ENCODE measurements at places on chromosomes 12 and 14.

- DNase-seq, result no peak
Observed at GRCh38 chr12:72282721-72283120, 10.6 kb downstream of the TRHDE start.

- no peak for DNase-seq
Observed at GRCh38 chr12:16607906-16608775, 2.2 kb upstream of the LMO3 start.

DNA sequence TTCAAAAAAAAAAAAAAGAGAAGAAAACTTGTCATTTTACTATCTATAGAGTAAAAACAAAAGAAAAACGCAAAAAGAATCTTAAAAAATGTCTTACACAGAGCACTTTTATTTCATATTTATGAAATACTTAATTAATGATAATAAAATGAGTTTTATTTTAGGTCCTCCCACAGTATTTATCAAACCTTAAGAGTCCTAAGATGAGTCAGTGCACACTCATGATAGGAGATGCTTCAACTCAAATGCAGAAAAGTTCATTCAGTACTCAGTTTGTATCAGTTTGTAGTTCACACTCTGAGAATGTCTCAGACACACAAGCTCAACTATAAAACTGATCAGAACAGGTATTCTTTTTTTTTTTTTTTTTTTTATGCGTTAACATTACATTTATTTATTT is 41.7 kb downstream of the TRIM9 start:
- DNase-seq, result no peak

- DNase-seq, result no peak
Observed at GRCh38 chr14:87992346-87992717, 650 bp downstream of the GALC start.

GRCh38 chr12:79624378-79624777 is 66.4 kb downstream of the PAWR start:
- no peak for DNase-seq

- no peak for DNase-seq
Observed at GRCh38 chr14:95444132-95445129, 72.0 kb downstream of the SYNE3 start.

DNA sequence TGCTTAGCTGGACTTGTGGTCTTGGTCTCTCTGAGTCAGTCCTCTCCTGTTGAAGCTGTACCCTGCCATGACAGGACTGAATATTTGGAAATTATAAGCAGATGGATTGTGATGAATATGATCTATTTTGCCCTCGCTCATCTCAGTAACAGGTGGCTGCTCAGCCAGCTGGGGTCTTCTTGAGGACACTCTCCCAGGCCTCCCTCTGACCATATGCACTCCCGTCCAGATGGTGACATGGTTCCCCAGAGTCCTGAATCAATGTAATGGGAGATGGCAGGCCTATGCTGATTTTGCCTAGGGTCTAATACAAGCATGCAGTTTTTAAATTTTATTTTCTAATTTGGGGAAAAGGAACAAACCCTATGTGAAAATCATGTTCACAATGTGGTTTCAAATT is 63.1 kb upstream of the TRHDE start:
- no peak for DNase-seq

DNA sequence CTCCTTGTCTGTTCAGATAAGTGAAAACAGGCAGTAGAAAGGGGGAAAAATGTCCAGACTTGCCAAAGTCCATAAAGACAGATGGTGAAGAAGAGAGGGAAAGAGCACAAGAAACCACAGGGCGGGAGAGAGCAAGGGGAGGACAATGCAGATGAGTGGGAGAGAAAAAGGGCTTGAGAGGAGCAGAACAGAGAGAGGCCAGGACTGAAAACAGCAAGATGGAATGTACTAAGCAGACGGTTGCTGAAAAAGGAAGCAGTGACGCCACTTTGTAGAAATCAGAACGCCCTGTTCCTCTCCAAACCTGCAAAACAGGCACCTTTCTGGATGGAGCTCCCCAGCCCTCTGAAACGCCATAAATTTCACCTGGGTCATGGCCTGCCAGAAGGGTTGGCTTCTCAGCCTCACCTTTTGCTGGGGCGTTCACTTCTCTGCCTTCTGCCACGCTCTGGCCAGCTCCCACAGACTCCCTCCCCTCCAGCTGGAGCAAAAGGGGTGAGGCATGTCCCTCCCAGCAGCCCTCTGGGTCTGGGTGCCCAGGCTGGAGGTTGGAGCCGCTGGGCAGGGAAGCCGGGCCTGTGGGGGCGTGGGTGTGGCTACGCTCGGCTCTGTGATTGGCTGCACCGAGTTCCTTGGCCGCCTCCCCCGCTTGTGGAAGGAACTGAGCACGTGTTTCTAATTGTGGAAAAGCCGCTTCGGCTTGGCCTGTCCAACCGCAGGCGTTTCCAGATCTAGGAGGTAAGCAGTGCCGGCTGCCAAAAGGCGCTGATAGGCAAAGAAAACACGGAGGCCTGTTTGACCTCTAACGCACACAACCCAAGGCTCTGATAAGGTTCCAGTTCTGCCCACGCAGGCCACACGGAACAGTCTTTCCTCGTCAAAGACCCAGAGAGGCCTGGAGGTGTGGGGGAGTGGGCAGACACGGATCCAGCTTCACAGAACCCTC is 29.3 kb downstream of the SLC7A8 start:
- DNase-seq, result peak; percentile 56

GRCh38 chr12:117134059-117134458 is 34.8 kb upstream of the TESC start:
- peak; percentile 64 for DNase-seq

- DNase-seq, result no peak
Observed at GRCh38 chr14:63342371-63342770, 23.6 kb upstream of the GPHB5 start.

- no peak for DNase-seq
Observed at GRCh38 chr12:96240656-96241055, 46.5 kb downstream of the ELK3 start.

DNA sequence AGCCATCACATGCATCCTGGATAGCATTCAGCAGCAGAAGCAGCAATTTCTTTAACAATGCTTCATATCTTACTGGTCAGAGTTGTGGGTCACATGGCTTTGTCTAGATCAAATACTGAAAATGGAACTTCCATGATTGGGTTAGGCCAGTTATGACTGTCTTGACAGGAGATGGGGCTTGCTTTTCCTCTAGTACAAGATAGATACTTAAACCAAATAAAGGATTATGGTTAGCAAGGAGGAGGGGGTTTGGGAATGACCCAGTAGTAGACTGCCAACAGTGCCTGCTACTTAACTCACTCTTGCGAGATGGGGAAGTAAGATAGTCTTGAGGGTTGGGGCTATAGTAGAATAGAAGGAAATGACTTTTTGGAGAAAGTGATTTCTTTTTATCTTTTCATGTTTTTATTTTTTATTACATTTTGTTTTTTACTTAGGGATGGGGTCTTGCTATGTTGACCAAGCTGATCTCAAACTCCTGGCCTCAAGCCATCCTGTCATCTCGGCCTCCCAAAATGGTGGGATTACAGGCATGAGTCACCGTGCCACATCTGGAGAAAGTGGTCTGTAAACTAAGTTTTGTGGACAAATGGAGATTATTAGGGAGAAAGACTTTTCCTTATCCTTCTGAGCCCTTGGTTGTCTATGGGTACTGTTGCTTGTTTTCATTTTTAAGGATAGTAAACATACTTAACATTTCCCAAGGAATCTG is 37.6 kb downstream of the WNK1 start:
- DNase-seq, result no peak

GRCh38 chr12:34288963-34289345 is 266.7 kb downstream of the ALG10 start:
- peak; percentile 15 for DNase-seq

- no peak for DNase-seq
Observed at GRCh38 chr14:99286761-99287160, 14.8 kb upstream of the BCL11B start.

DNA sequence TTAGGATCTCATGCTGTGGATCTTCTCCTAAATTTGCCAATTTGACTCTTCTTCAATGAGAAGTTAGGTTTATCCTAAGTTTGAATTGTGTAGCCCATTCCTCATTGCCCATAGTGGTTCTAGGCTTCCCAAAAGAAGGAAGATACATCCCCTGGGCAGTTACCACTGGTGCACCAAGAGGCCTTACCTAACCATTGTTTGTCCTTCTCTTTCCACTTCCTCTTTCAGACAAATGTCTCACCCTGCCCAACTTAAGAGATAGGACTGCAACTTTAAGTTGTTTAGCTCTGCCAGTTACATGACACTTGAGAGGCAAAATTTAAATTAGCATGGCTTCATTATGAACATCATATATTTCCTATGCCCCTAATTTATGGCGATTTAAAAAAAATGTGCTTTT is 9.4 kb upstream of the KCNH3 start:
- DNase-seq, result no peak

GRCh38 chr12:62971769-62972525 is 37.0 kb upstream of the PPM1H start:
- DNase-seq, result no peak

- no peak for DNase-seq
Observed at GRCh38 chr12:25822281-25822680, 136.2 kb upstream of the RASSF8 start.

DNA sequence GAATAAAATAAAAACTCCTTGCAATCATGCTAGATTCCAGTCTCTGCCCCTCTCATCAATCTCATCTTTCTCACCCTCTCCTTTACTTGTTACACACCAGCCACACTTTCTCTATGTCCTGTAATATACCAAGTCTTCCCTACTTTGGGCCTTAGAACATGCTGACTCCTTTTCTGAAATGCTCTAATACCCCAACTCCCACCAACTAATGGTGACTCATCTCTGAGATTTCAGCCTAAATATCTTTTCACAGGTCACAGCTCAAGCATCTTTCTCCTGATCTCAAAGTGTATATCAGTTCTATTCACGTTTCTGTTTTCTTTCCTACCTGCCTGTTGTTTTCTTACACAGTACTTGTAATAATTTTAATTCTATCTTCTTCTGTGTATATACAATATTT is 378.9 kb upstream of the PRICKLE1 start:
- DNase-seq, result no peak

DNA sequence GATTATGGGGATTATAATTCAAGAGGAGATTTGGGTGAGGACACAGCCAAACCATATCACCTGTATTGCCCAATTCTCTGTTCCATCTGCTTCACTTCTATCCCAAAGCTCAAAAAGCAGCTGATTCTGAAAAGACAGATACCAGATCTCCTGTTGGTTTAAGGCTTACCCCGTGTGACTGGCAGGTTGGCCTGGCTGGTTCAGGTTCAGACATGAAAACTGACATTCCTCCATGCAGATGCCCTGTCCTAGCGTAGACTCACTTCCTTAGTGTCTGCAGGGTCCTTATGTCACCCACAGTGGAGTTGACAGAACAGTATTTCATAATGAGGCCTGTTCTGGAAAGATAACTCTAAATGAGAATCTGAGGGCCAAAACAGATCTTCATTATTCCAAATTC is 61.1 kb upstream of the FLRT2 start:
- DNase-seq, result no peak

DNA sequence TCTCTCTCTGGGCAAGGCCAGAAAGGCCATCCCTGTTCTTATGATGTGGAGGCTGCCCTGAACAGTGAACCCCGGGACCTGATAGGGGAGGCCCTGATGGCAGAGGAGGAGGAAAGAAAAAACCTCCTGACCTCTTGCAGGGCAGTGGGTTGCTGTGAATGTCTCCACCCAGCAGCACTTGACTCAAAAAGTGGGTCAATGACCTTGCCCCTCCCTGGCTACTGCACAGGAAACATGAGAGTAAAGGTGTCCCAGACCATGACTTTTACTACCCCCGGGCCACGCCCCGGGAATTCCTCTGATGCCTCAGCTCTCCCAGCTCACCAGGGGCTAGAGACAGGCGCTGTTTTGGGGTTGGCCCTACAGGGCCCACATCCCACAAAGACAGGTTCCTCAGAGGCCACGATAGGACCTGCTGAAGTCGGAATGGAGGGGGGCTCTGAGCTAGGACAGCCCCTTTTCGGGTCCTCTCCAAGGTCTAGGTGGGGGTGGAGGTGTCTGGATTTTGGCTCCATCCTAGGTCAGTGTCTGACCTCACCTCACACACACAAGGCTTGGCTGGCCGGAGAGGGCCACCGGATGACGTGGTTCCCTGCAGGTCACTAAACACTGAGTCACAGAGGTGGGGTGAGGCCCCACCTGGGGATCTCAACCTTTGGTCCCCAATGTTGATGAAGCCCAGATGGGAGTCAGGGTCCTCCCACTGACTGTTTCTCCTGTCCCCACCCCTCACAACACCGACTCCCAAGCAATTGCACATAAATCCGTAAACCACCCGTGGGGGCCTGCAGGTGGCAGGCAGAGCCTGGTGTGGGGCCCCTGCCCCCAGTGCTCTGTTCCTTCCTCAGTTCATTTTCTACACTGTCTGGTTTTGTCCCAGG is 1.6 kb downstream of the RHOF start:
- no peak for DNase-seq

DNA sequence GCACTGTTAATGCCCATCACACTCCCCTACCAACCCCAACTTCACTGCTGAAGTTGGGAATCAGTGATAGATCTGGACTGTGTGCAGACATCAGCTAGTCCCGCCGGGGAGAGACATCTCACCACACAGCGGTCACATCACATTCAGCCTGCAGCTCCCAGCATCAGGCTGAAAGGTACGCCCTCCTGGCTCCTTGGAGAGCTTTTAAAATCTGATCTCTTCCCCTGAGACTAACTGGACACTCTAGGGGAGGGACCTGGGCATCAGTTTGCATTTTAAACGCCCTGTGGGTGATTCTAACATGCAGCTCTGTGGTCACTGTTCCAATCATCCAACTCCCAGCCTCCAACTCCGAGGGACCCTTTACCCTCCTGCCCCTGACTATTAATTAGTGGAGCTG is 58.4 kb downstream of the CCDC85C start:
- no peak for DNase-seq

GRCh38 chr12:131784909-131785762 is 43.1 kb upstream of the MMP17 start:
- DNase-seq, result no peak

DNA sequence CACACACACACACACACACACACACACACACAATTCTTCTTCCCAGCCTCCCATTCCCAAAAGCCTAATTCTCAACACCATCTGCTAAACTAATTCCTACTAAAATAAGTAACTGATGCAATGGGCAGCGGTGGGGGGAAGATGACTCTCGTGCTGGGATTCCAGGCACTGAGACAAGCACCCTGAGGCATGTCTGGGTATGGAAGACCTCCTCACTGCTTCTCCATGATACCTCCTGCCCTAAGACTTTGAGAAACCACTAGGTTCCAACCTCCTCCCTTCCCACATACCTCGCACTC is 789 bp upstream of the VWF start:
- no peak for DNase-seq

GRCh38 chr12:112029301-112029700 is 16.1 kb downstream of the ERP29 start:
- no peak for DNase-seq

DNA sequence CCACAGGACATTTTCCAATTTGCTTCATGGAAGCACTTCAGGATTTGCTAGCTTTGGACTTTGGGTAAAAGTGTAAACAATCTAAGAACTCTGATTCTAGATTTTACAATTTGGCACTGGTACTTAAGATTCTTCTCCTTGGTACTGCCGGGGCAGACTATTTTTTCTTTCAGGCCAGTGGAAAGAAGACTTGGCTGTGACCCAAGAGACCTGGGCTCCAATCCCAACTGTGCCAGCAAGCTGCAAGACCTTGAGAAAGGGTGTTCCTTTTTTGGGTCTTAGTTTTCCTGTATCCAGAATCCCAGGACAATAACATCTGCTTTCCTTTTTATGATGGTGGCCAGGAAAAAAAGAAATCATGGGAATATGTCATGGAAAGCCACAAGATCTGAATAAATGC is 148.1 kb upstream of the CRY1 start:
- no peak for DNase-seq

GRCh38 chr14:45194964-45195363 is 58.0 kb downstream of the MIS18BP1 start:
- no peak for DNase-seq
